CMK (cell line): ENCODE measurements at places on chromosomes 2 and 18.

DNA sequence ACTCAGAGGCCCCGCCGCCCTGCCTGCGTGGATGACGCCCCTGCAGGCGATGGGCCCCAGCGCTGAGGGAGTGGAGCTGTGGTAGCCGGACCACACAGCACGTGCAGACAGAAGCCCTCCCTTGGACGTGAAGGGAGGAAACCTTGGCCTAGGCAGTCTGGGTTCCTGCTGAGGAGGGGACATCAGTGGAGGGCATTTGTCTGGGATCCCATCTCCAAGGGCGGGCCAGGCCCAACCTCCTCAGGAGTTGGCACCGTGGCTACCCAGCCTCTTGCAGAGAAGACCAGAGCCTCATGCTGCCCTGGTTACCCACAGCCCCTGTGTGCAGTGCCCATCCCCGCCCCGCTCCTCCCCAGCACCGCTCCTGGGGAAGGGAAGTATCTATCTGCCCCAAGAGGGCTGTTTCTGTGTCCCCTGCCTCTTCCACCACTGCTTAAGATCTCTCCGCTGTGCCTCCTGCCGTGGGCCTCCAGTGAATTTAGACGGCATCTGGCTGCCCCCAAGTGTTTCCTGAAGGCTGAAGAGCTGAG lies 241.8 kb downstream of the KLHL29 start:
- no peak for DNase-seq

DNA sequence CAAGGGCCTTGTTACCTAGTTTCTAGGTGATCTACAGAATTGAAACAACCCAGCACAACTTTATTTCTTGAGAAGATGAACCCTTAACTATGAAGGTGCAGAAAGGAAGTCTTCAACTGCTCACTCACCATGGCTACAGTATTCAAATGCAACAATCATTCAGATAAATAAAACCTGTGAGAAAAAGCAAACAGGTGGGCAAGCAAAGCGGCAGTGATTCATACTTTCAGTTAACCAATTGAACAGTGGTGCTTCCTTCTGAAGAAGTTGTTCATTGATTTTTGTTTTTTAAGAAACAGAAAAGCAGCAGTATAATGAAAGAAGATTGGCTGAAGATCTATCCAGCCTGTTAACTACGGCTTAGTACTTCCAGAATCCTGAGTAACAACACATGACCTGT lies 43.5 kb downstream of the SLC35F5 start:
- DNase-seq: no peak

DNA sequence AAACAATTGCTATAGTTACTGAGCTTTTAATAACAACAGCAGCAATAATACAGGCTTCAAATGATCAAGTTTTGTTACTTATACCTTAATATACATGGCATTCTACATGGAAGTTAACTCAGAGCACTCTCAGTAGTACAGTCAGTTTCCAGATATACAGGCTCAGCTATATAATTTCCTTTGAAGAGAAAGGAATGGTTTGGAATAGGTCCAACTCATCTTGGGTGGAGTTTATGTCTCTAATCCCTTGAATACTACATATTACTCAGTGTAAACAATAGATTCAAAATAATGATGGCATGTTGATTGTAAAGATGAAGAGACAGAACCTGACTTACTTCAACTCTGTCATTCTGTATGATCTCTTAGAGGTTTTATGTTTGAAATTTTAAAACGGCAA lies 174.9 kb downstream of the EPHA4 start:
- DNase-seq: no peak

DNA sequence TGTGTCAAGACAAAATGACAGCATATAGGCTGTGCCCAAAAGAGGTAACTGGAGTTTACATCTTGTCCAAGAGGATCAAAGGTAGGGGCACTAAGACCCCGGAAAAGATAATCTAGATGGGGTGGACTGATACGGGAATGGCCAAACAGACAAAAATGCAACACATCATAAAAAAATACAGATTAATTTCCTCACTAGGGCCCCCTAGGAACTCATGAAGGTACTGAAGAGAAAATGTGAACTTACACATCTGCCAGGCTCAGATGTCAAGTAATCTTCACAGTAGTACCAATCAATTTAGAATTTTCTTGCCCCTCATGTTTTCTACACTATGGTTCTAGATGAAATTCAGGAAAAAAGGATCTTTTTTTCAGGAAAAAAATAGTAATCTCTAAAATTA lies 115.6 kb upstream of the REG3A start:
- no peak for DNase-seq

- no peak for DNase-seq
Observed at GRCh38 chr2:191635333-191636234, 42.4 kb upstream of the NABP1 start.

DNA sequence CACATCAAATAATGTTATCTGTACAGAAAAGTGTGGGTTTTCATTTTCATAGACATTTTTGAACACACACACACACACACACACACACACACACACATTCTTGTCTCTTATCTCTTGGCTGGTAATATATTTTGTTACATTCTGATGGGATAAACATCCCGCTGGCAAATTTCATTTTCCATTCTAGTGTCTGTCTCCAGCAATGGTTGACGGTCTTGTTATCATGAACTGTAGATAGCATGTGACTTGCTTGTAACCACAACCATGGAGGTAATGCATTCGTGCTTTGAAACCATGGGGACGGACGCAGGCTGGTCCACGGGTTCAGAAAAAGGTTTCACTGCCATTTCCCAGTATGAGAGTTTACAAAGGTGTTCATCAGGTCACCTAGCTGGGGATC lies 156.4 kb downstream of the PPP1R1C start:
- DNase-seq: no peak

DNA sequence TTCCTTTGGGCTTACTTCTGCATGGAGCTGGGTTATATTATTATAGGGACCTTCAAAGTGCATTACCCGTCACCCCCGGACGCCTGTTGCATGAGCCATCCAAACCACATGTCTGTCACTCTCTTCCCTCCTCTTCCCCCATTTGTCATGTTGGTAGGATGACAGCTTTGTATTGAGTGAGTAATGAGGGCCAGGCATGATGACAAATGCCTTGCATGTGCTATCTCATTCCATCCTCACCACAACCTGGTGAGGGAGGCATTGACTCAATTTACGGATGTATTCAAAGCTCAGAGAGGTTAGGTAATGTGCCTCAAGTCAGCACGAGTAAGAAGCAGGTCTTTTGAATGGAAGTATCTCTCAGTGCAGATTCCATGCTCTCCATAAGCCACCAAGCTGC lies 510.5 kb upstream of the TNP1 start:
- DNase-seq: no peak

GRCh38 chr2:129801575-129801974 lies 177.9 kb upstream of the RAB6C start:
- DNase-seq: no peak

GRCh38 chr2:178074123-178075005 lies 1.8 kb upstream of the PDE11A start:
- no peak for DNase-seq

GRCh38 chr2:171553858-171554257 lies 31.6 kb downstream of the CYBRD1 start:
- DNase-seq: peak; percentile 80

GRCh38 chr18:48874701-48875162 lies 76.0 kb downstream of the SMAD7 start:
- no peak for DNase-seq

DNA sequence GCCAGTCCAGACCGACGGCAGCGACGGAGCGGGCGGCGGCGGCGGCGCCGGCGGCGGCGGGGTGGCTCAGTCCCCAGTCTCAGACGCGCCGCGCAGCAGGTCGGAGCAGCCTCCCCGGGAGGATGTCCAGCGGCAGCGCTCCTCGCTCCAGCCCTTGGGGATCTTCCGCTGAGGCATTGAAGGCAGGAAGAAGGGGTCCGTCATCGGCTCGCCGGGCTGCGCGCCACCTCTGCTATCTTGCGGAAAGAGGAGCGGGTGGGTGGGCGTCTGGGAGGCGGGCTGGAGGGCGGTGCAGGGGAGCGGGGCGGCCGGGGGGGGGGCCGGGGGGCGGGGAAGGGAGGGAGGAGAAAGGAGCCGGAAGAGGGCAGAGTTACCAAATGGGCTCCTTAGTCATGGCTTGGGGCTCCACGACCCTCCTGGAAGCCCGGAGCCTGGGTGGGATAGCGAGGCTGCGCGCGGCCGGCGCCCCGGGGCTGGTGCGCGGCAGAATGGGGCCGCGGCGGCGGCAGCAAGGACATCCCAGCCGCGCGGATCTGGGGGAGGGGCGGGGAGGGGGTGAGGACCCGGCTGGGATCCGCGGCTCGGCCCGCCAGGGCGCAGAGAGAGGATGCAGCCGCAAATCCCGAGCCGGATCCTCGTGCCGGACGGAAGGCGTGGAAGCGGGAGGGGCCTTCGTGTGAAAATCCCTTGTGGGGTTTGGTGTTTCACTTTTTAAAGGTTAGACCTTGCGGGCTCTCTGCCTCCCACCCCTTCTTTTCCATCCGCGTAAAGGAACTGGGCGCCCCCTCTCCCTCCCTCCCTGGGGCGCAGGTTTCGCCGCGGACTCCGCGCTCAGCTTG lies at the start of gene NETO1:
TSS of gene NETO1 (minus strand) at position 242 of the 839 bp plus-strand sequence. CDS start 696 bp downstream, outside the sequence.
- DNase-seq: no peak

- no peak for DNase-seq
Observed at GRCh38 chr2:100321179-100321865, 979 bp downstream of the LONRF2 start.

DNA sequence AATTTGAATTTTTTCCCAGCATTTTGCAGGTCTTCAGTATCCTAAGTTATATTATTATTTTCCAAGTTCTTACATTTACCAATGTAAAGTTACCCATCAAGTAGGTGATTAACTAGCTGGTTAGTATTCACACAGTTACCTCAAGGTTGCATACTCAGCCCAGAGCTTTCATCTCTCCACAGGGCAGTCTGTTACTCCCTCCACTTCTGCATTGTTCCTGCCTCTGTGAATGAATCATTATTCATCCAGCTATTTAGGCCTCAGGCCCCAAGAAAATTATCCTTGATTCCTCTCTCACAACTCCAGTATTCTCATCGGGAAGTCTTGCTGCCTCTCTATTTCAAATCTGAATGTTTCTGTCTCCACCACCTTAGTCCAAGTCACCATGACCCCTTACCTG lies 92.2 kb downstream of the SMC6 start:
- no peak for DNase-seq

GRCh38 chr2:19359456-19359855 lies 1.0 kb upstream of the OSR1 start:
- DNase-seq: no peak

DNA sequence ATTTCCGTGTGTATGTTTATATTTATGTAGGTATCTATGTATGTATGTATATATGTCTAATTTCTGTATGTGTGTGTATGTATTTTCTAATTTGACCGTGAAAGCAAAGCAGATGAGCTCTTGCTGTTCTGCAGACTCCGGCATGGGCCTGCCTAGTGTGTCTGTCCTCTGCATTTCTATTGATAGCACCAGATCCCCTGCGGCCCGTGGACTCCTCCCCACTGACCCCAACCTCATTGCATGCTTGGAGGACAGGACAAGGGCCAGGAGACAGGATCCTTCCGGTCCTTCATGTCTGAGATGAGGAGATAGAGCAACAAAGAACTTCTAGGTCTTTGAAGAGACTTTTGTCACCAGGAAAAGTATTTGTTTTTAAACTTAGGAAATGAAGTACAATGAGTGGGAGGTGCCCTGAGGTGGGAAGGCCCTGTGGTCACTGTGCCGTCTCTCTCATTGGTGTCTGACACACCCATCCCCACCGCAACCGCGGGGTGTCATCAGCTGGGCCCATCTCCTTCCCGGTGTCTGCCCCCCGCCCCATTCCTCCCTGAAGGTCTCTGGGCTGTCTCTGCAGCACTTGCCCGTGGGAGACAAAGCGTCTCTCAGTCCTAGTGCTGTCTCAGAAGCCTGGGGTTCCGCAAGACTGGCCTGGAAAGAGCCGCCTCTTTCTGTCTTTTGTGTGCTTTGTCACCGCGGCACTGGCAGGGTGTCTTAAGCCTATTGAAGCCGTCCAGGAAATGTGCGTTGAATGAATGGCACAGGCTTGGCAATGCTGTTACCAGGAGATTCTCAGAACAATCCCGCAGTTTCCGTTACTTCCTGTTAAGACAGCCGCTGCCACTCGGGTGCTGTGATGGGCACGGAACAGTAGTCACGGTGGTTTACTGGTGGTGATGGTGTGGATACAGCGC lies 216.4 kb downstream of the AGAP1 start:
- DNase-seq: peak; percentile 92

GRCh38 chr2:19900931-19901441 lies 797 bp downstream of the TTC32 start:
- no peak for DNase-seq

DNA sequence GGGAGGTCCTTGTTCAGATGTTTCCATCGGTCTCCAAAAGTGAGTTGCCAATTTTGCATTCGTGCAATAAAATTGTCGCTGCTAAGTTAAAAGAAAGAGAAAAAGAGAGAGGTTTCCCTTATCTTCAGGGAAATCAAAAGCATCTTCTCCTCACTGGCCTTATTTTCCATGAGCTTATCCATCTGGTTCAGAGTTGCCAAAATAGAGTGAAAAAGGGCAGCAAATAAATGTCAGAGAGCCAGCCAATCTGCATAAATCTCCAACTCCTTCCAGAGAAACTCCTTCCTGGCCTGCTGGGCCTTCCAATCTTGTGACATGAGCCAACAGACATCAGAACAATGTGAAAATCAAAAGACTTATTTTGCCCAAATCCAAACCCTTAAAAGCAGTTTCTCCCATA lies 28.4 kb downstream of the PAX3 start:
- no peak for DNase-seq

DNA sequence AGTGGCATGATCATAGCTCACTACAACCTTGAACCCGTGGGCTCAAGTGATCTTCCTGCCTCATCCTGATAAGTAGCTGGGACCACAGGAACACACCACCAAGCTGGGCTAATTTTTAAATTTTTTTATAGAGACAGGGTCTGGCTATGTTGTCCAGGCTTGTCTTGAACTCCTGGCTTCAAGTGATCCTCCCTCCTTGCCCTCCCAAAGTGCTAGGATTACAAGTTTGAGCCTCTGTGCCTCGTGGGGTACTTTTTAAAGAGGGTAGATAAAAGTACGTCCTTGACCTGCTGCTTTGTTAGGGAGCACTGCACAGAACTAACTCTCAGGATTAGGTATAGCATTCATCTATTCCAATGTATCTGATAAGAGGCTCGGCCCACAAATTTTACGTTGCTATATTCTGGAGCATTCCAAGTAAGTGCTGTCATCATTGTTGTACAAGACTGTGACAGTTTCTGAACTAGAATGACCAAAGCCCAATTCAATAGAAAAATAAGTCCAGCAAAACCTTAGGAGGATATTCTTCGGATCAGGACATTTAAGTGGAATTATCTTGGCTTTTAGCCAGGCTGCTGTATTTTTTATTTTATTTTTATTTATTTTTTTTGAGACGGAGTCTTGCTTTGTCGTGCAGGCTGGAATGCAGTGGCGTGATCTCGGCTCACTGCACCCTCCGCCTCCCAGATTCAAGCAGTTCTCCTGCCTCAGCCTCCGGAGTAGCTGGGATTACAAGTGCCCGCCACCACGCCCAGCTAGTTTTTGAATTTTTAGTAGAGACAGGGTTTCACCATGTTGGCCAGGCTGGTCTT lies 4.1 kb downstream of the MTCL1 start:
- no peak for DNase-seq
